Stimulated activated CD8-positive, alpha-beta memory T cell treated with anti-CD3 and anti-CD28 coated beads, Interleukin-15, amount 100 ng/mL, for 48 hours (primary cell): ENCODE measurements at places on chromosomes 16 and 17.
A peak's percentile ranks its signal among the peaks of the same experiment; 100 is the strongest.

DNA sequence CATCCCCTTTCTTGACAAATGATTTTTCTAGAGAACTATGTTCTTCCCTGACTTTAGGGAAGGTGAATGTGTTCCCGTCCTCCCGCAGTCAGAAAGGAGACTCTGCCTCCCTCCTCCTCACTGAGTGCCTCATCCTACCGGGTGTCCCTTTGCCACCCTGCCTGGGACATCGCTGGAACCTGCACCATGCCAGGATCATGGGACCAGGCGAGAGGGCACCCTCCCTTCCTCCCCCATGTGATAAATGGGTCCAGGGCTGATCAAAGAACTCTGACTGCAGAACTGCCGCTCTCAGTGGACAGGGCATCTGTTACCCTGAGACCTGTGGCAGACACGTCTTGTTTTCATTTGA is 7.4 kb downstream of the NAT9 start:
- no peak for DNase-seq

- peak; percentile 25 for DNase-seq
Observed at GRCh38 chr17:19762515-19762961, 14.4 kb upstream of the ALDH3A1 start.

DNA sequence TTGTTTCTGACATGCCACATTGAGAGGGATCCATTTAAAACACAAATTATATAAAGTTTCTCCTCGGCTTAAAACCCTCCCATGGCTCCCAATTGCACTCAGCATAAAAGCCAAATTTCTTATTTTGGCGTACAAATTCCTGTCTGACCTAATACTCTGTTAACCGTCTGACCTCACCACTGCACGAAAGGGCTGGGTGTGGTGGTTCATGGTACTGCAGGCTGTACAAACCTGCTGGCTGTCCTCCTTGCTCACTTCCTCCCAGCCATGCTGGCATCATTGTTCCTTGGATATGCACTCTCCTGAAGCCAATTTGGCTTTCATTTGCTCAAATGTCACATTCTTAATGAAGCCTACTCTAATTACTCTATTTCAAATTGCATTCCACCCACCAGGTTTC is 301.6 kb upstream of the C16orf82 start:
- no peak for DNase-seq

DNA sequence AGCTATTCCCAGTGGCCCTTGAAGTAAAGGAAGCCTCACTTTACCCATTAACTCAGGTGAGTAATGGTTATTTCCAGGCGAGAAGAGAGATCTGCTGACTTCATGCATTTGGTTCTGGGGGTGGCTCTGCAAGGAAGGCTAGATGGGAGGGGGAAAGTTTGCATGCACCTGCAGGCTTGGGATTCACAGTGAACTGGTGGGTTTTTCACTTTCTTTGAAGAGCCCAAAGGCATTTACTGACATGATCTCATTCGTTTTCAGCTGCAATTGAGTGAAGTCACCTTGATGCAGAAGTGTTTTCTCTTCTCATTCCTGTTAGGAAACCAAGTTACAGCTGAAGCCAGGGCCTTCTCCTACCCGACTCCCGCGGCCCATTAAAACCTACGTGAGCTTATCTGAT is 131.0 kb upstream of the N4BP1 start:
- no peak for DNase-seq

DNA sequence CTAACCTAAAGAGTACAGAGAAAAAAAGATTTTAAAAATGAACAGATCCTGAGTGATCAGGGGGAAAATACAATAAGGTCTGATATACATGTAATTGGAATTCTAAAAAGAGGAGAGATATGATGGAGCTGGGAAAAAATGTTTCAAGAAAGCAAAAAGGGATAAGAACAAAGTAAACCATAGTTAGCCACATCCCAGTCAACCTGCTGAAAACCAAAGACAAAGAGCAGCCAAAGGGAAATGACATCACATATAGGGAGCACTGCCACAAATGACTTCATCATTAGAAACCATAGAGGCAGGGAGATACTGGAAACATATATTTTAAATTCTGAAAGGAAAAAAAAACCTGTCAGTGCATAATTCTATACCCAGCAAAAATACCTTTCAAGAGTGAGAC is 68.8 kb upstream of the AKTIP start:
- no peak for DNase-seq

DNA sequence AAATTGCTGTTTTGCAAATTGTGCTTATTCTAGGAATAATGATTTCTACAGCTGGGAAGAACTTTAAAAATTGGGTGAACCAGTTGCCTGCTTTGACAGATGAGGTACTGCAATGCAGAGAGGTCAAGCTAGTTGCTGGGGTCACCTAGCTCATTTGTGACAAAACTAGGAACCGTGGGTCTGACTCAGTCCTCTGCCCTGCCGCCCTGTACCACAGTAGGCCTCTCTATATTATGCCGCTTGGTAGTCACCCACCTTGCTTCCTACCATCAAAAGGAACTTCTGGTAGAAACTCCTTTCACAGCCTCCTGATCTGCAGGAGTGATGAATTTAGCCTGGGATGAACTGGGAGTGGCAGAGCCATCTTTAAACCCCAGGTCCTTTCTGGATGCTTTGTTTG is 105.7 kb downstream of the PITPNC1 start:
- DNase-seq: no peak

DNA sequence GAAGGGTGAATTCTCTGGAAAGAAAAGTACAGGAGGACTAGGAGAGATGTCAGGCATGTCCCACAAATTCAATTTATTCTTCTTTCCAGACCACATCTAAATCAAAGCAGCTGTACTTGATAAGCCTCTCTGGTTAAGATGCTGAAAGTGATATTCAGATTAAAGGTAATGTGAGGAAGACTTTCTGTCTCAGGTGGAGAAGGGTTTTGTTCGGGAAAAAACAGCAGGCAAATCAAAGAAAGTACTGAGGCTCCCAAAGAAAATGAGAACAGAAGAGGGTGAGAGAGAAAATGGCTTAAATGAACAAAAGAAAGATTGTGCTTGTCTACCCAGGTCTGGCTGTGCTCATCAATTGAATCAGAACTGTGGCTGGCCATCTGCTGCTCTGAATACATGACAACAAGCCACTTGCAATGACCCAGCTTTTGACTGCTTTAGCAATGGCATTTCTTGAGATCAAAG is 55.6 kb downstream of the MMD start:
- no peak for DNase-seq

GRCh38 chr17:17888371-17888770 is 51.6 kb upstream of the SREBF1 start:
- DNase-seq: no peak

GRCh38 chr17:48131216-48131824 is 23.8 kb downstream of the SNX11 start:
- no peak for DNase-seq

DNA sequence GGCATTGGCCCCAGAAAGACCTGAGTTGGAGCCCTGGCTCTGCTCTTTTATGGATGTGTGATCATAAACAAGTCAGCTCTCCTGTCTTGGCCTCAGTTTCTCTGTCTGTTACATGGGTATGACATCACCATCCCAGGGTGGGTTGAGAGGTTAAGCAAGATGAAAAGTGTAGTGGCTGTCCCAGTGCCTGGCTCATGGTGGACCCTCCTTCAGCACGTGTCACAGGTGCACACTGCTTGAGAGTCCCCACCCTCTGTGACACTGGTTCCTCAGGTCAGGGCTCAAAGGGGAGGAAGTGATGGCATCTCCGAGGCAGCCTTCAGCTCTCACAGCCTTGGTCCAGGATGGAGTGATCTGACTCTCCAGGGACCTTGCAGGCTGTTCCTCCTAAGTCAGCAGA is 218.4 kb downstream of the HAPSTR1 start:
- DNase-seq: no peak

DNA sequence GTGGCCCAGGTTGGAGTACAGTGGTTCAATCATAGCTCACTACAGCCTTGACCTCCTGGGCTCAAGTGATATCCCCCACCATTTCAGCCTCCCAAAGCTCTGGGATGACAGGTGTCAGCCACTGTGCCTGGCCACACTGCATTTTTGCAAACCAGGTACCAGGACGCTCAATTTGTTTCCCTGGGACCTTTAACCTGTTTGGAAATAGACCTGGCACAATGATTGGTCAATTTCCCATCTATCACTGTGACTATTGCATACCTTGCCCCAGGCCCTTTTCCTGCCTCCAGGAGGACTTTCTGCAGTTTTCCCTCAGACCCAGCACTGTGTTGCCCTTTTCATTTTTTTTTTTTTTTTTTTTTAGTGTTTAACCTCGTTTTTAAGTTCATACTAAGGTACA is 11.1 kb upstream of the FUS start:
- DNase-seq: no peak

DNA sequence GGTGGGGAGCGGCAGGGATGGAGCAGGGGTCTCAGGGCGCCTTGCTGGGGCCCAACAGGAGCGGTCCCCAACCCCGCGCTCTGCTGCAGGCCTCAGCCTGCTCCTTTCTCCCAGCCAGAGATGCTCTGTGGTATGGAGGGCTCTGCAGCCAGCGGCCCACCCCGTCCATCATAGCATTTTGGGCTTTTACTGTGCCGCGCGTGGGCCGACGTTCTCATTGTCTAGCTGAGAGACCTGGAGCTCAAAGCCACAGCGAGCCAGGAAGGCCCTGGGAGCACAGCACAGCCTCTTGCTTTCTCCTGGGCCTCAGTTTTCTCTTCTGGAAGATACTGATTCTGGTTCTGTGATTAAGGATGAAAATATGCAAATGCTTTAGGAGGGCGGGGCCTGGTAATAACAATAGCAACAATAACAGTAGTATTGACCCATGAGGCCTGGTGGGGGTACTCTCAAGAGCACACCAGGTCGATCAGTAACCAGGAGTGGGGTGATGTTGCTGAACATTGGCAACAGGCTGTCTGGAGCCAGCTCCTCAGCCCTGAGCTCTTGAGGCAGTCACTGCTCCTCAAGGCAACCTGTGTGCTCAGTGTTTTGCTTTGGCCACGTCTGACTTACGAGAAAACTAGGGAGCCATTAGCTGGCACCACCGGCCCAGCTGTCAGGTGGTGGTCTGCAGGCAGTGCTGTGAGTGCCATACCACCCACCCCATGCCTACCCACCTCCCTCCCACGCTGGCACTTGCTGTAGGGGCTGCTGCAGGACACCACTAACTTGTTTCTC is 1.1 kb upstream of the RASD1 start:
- no peak for DNase-seq

DNA sequence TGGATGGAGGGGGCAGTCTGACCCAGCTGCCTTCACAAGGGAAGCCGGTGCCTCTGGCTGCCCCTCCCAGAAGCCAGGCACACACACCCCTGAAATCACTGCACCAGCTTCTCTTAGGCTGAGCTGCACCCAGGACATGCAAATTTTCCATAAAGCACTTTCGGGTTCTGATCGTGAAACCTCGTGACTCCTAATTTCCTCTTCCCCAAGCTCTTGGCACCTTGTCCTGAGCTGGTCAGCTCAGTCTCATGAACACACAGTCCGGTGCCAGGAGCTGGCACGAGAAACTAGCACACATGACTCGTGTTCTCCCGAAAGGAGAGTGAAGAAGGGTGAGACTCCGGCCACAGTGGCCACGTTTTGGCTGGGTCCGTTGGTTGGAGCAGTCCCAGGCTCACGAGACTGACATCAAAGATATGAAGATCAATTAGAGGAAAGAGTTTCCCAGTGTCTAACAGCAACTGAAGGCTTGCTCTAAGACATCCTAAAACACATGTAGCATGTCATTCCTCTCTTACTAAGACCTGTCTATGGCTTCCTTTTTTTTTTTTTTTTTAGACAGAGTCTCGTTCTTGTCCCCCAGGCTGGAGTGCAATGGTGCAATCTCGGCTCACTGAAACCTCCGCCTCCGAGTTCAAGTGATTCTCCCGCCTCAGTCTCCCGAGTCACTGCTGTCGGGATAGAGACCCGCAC is 9.2 kb upstream of the ABR start:
- DNase-seq: no peak

DNA sequence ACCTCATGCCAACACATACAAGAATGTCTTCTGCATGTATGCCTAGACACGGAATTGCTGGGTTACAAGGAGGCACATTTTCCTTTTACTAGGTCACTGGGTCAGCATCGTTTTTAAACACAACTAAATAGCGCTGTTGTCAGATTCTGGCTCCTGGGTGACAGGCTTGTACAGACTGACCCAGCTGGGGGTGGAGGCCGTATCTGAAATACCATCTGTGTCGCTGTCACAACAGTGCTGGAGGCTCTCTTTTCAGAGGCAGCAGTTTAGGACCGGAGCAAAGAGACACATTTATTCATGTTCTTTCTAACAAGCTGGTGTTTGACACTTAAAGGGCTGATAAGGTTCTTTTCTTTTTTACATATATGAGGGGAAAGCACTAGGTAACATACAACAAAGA is 403.0 kb upstream of the ASIC2 start:
- DNase-seq: no peak

DNA sequence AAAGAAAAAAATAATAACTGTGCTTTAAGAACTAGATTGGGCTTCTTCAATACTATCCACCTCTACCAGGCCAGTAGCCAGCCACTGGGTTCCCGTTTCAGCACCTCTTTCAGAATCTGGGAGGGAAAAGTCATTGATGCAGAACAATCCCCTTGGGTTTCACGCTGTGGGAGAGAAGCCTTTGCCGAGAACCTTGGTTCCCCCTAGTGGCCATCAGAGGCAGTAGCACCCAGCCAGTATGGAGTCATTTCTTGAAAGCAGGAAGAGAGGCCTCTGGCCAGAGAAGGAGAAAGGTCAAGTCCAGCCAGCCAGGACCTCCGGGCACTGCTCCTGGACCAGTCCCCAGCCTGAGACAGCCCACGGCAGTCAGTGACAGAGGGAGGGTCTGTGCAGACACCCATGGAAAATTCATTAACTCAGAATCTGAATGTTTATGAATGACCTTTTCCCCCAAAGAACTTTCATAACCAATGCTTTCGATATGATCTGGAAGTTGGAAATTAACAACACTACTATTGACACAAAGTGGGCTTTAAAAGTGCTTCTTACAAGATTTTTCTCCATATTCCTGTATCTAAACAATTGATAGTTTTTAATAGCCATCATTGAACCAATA is 51.2 kb upstream of the CDH5 start:
- DNase-seq: no peak

DNA sequence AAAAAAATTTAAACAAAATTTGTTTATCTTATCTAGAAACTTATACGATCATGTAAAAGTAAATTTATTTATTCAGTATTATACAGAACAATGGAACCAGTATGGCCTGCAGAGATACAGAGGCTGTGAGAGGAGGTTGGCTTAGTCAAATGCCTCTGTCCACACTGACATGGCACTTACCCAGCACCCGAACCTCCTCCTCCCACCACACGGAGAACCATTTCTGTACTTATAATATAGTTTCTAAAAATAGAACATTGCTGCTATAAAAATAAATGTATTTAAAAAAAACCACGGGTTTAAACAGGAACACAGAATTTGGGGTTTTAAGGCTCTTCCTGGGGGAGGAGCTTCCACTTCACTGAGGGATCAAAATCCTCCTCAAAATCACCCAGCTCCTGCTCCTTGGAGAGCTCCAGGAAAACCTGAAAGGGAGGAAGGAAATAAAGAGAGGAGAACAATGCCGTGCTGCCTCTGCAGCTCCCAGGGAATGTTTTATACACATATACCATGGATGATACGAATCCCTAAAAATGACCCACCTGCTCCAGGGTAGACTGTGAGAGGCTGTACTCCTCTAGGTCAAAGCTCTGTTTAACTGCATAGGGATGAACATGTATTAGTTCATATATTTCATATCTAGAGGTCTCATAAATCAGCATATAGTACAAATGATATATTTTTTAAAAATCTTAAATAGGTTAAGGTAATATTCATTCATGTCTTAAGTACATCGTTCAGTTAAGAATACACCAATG is 87.3 kb downstream of the ABCA8 start:
- no peak for DNase-seq
